Hematopoietic multipotent progenitor cell treated with erythropoietin and hydrocortisone succinate and interleukin-3 and kit ligand, for 17 days (in vitro differentiated cells): ENCODE measurements at places on chromosomes 5 and 9.

DNA sequence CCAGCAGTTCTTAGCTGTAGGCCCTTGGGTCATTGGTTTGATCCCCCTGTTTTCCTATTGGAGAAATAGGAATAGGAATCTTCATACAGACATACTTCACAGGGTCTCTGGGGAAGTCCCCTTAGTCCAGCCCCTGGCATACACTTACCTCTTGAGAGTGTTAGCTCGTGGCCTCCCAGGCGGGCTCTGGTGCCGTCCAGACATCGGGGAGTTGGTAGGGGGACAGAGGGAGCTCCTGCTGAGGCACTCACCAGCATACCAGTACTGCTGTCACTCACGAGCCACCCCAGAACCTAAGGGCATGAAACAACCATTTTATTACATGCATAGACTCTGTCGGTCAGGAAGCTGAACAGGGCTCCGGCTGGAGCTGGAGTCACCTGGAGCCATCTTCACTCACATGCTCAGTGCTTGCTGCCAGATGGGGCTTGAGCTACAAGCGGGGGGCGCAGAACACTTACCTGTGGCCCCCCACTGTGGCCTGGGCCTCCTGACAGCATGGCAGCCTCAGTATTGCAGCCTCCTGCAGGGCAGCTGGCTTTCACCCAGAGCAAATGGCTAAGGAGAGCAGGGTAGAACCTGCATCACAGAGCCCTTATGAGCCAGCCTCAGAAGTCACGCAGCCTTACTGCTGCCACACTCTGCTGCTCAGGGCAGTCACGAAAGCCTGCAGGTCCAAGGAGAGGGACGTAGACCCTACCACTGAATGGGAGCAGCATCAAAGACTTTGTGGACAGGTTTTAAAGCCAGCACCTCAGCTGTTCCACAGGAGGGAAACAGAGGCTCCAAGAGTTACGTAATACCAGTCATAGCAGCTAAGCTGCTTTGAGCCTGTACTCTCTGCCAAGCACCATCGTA is 58.3 kb upstream of the ANGPTL2 start:
- no peak for DNase-seq

DNA sequence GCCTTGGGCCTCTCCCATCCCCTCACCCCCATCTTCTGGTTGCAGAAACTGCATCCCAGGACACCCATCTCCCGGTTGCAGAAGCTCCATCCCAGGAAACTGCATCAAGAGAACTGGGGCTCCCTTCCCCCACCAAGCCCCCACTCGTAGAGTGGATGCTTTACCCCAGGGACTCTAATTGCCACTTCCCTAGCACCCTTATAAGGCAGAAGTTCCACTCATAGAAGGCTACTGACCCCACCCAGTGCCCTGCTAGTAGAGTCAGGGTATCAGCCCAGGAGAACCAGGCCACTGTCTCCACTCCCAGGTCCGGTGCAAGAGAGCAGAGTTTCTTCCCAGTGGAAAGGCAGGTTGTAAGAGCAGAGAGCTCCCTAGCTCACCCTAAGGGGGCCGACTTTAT is 12.2 kb upstream of the SYK start:
- DNase-seq, result no peak

DNA sequence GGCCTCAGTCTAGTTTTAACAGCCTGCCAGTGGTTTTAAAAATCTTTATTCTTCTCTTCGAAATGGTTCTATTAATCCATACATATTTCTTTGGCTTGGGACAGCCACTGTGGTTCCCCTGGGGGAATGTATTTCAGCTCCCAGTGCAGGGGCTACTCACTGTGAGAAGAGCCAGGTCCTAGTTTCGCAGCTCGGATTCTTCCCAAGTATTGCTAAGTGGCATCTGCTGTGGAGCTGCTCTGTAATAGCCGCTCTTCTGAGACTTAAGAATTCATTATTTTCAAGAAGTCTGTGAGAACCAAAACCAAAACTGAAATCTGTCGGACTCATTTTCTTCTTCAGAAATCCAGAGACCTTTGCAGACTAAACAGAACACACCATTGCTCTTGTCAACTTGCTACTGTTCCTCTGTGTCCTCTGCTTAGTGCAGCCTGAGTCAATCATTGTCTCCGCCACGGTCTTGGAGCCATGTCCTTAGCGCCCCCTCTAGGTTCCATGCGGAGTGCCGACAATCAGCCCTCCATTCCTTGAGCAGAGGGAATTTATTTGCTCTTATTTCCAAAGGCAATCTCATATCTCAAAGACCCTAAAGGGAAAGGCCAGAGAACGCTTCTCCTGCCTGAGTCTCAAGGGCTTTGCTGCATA is 478.2 kb downstream of the SPATA31D1 start:
- DNase-seq, result no peak

- no peak for DNase-seq
Observed at GRCh38 chr5:82445726-82446335, 167.7 kb upstream of the RPS23 start.

- DNase-seq, result peak; percentile 51
Observed at GRCh38 chr9:77954013-77954665, 77.5 kb downstream of the GNAQ start.

DNA sequence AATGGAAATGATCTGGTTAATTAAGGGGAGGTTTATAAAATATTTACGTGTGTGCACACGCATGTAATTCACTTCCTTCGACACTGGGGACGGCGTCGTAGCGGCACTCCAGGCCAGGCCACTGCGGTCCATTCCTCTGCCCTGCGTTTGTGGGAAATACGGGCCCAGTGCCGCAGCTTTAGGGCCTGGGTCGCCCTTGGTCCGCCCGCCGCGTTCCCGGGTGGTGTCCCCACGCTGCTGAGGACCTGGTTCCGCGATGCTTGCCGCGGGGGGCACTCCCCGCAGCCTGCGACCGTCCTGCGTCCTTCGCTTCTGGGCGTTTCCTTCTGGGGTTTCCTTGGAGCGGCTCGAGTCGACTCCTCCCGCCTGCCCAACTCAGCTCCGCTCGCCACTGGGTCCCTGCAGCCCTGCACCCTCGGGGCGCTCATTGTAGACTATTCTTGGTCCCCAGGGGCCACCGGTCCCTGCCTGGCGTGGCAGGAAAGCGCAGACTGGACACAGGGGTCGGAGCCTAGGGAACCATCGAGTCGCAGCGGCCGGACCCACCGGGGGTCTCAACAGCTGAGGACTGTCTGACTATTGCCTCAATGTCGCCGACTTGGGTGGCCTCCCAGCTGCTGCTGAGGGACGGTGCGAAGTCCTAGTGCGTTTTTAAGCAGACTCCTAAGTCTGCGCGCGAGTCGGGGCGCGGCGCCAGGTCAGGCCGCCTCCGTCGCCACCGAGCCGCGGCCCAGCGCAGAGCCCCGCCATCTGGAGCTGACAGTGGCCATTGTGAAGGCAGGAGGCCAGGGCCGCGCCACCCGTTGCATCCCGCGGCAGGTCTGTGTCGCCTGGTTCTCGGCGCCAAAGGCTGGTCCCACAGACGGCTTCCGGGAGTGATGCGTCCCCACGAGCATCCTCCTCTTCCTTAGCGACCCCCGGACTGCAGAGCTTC is 4.4 kb upstream of the IRX1 start:
- no peak for DNase-seq

DNA sequence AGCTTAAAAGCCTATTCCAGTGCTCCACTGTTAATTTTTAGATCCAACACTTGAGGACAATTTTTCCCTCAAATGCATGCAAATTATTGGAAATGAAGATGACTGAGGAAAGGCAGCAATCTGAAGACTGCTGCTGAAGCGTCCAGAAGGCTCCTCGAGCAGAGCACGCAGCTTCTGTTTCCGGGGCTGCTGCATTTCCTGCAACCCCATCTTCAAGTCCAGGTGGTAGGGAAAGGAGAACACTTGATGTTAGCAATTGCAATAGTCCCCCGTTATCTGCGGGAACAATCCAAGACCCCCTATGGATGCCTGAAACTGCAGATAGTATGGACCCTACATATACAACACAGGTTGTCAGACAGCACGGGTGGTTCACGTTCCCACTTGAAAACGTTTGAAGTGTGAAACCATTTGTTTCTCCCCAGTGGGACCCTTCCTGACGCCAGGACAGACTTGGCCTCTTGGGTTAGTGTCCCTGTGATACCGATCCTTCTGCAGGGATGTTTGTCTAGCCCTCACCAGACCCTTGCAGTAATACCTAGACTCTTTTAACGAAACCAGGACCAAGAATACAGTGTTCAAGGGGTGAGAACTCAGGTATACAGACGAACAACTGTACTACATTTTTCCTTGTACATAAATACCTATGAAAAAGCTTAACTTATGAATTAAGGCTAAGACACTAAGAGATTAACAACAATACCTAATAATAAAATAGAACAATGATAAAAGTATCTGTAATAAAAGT is 152.3 kb downstream of the HSD17B3 start:
- DNase-seq, result no peak

GRCh38 chr5:69512740-69513260 is 20.2 kb downstream of the OCLN start:
- no peak for DNase-seq

DNA sequence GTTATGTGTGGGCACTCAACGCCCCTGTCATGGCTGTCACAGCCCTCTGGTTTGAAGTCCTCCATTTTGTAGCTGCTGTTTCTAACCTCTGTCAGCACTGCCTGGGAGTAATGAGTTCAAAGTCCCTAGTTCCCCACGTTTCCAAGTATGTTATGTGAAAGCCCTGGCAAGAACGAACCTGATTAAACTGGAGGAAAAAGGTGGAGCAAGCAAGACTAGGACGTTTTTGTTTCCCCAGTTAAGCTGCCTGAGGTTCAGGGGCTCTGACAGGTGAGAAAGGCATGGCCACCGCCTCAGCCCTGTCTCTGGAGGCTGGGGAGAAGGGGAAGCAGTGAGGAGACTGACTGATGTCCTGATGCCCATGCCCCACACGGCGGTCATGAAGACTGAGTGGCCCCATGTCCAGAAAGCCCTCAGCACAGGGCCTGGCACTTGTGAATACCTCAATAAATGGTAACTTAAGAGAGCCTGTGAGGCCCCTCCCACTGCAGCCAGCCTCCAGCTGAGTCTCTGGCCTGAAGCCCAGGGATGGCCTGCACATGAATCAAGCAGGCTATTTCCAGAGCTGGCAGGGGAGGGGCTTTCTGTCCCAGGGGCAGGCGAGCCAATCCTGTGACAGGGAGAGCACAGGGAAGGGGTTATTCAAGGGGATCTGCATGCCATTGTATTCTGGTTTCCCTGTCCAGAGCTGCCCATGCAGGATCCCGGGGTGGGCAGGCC is 61.8 kb downstream of the PFDN1 start:
- no peak for DNase-seq

GRCh38 chr9:126965077-126965476 is 50.5 kb downstream of the RALGPS1 start:
- no peak for DNase-seq

GRCh38 chr5:109669991-109670706 is 19.6 kb upstream of the MAN2A1 start:
- no peak for DNase-seq

DNA sequence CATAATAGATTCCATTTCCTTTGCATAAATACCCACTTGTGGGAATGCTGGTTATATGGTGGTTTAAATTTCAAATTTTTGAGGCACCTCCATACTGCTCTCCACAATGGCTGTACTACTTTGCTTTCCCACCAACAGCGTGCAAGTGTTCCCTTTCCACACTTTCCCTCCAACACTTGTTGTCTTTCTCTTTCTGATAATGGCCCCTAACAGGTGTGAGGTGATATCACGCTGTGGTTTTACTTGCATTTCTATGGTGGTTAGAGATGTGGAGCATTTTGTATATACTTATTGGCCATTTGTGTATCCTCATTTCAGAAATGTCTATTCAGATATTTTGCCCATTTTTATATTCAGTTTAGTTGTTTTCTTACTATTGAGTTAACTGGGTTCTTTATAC is 34.6 kb downstream of the CTSL start:
- DNase-seq, result no peak

DNA sequence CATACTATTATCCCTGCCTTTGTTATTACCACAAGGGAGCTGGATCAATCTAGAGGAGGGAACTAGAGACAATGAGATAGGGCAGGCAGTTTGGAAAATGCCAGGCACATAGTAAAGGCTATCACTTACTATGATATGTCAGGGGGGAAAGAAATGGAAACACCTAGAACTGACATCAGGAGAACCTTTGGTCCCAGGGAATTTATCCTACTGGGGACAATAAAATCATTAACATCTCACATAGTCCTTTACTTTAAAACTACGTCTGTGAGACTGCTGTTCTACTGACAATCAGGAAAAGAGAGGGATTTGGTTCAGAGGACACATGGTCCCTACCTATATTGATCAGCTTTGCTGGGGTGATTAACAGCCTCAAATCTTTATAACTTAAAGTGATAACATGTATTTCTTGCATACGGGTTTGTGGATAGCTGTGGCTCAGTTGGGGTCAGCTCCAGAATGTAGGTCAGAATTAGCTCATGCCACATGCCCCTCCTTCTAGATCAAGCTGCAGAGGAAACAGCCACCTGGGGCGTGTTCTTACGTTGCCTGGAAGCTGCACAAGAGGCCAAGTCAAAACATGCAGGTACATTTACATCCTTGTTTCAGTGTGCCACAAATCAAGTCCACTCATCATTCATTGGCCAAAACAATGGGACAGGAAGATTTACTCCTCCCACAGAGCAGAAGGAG is 43.9 kb upstream of the ALDOB start:
- no peak for DNase-seq

- no peak for DNase-seq
Observed at GRCh38 chr9:104304925-104305324, 199.1 kb upstream of the OR13F1 start.

- DNase-seq, result no peak
Observed at GRCh38 chr5:102902135-102902448, 147.0 kb downstream of the PAM start.

DNA sequence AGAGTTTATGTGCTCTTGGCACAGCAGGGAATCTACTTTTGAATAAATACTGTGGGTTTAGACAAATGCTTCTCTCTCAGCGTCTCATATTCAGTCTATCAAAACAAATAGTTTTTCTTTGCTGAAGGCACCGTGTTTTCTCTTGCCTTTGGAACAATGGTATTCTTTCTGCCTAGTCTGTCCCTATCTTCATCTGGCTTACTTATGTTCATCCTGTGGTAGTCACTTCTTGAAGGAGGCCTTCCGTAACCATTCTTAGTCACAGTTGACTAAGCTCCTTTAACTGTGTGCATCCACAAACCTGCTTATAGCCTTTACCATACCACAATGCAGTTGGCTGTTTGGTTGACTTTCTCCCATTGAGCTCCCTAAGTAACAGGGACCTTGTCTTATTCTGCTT is 45.9 kb downstream of the LARP1 start:
- no peak for DNase-seq

DNA sequence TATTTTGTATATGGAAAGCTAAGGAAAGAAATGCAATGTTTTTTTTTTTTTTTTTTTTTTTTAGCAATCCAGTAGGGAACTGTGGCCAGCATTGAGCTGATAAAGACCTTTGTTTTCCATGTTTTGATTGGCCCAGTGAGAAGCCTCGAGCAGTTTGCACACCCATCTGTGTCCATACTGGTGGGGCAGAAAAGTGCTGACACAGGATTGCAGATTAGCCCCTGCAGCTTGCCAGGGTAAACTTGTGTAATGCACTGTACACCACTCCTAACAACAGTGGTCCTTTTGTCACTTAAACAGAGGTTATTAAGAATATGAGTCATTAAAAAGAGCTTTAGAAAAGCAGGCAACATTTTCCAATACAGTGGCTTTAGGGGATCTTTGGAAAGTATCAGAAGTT is 132.8 kb upstream of the CDKN2B start:
- DNase-seq, result no peak

GRCh38 chr5:121304838-121305237 is 546.8 kb upstream of the FTMT start:
- no peak for DNase-seq

GRCh38 chr5:146588331-146589027 is 72.5 kb upstream of the GPR151 start:
- no peak for DNase-seq
